ENCODE measurements at places on chromosomes 1 and 21.

- no peak for DNase-seq
These were observed 85.4 kb upstream of the CD53 start for GRCh38 chr1:110787328-110788071.

DNA sequence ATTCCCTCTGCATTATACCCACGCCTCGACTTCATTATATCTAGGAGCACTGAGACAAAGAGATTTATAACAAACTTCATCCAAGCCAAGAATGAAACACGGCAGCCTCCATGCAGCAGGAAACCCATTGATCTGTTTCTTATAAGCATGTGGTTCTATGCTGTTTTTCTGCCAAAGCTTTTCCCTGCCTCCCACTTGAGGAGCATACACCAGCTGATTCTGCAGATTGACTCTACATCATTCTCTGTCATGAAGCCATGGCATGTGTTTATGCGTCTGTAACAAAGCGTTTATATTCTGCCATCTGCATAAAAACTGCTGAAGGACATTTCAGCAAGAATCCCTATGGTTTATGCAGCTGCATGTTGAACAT is 102.0 kb downstream of the CYYR1 start:
- DNase-seq, result no peak

DNA sequence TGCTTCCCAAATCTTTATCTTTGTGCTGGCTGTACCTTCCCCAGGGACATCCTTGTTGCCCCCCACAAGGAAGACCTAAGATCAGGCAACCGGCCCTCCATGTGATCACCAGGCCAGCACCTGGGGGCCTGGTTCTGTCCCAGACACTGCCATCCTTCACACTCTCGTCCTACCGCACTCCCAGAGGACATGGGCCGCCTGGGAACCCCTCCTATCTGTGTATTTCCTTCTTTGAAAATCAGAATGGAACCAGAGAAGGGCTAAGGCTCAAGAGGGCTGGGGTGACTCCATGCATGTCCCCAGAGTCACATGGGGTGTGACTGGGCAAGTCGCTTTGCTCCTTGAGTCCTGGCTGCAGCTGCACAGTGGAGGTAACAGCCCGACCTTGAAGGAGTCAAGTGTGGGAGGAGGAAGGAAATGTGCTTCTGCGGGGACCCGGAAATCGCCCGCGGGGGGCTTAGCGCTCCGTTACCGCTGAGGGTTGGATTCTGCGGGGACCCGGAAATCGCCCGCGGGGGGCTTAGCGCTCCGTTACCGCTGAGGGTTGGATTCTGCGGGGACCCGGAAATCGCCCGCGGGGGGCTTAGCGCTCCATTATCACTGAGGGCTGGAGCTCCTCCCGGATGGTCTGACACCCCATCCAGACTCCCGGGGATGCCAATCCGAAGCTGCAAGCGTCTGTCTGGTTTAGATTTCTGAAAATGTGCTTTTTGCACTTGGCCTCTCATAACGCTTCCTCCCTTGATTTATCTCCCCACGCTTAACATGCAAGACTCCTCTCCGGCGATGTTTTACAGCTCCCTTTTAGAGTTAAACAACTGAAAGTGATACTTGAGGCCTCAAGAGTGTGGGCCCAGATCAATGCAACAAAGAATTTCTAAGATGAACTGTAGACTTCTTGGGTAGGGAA is 278.9 kb downstream of the NPHP4 start:
- DNase-seq, result no peak

GRCh38 chr1:206456577-206457370 is 13.5 kb upstream of the IKBKE start:
- DNase-seq, result no peak

GRCh38 chr1:77589231-77589630 is 93.2 kb downstream of the ZZZ3 start:
- DNase-seq, result no peak

DNA sequence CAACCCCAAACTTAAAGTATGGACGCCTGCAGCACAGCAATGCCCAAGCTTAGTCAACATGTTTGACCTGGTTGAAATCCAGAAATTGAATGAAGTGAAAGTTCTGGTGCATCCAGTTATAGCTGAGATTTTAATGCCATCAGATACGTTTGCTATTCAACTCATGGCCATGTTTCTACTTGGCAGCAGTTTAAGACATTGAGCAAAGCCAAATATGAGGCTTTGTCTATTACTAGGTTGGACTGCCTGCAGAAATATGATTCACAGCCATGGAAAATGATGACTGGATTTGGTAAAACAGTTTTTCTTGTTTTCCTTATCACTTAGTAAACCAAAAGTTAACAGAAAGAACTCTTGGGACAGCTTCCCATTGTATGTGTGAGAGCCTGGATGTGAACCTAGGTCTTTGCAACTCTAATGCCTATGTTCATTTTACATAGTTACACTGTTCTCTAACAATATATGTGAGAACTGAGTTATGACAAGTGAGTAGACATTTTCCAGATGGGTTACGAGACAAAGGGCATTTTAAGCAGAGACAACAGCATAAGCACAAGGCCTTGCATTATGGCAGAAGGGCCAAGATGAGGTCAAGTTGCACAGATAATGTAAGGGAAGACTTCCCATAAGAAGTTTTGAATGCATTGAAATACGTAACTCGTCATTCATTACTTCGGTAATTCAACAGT is 32.4 kb upstream of the MYSM1 start:
- peak; percentile 93 for DNase-seq

- peak; percentile 81 for DNase-seq
These were observed 92.6 kb downstream of the ST3GAL3 start for GRCh38 chr1:43799656-43800635.

DNA sequence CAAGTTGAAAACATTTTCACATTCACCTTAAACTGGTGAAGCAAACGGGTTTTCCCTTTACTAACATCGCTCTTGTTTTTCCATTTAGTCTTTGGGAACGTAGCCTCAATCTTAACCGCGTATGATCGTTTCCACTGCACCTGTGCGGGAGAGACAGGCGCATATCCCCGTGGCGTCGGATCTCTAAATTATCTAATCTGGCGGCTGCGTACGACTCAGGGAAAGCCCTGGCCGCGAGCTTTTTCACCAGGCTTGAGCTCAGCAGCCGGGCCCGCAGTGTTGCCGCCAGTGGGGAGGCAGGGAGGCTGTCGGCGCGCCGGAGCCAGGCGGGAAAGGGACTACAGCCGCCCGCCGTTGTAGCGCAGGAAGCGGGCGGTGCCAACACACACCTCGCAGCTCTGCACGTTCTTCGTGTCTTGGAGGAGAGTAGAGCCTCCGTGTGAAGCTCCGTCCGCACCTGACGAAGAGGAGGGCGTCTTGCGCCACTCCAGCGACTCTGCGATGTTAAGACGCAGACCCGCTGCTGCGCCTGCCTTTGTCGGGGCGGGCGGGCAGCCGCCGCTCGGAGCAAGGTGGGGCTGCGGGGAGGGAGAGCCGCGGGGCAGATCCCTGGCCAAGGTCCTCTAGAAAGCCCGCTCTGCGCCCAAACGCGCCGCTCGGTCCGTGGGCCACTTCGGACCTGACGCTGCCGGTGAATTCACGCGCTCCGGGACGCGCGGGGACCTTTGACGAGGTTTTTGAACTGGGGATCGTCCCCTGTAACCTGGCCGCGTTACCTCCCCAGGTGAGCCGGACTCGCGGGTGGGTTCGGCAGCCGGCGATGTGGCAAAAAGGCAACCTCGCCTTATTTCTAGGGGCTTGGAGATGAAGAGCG is 18.5 kb upstream of the TBX15 start:
- no peak for DNase-seq

- DNase-seq, result no peak
These were observed 9.1 kb upstream of the SPRR4 start for GRCh38 chr1:152961226-152961891.

DNA sequence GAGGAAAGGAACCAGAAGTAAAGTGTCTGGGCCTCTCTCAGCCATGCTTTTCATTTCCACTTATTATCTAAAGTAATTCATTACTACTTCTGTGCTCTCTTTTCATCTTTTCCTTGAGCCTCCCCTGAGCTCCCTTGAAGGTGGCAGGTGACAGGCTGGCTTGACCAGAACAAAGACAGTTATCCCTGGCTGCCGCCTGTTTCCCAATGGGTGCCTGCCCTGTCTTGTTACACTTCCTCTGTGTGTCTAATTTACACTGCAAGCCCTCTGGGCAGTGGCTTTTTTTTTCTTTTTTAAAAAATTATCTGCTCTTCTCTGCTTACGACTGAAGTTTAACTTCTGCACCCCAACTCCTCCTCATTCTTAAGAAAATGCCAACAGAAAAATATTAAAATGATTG is 113.4 kb downstream of the NGF start:
- DNase-seq, result no peak

DNA sequence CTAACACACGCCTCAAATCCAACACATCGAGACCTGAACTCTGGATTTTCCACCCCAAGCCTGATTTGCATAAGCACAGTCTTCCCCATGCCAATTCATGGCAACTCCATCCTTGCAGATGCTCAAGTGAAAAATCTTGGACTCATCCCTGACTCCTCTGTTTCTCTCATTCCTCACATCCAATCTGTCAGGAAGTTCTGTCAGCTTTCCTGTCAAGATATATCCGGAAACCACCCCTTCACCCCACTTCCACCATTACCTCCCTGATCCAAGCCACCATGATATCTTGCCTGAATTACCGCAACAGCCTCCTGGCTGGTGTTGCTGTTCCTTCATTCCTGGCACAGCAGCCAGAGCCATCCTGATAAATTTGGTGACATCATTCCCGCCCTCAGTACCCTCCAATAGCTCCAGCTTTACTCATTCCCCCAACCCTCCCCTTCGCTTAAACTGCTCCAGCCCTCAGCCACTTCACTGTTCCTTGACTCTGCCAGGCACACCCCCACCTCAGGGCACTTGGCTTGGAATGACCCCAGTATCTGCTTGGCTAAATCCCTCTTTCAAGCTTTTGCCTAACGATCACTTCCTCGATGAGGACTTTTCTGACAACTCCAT is 17.4 kb downstream of the TCEA3 start:
- DNase-seq, result no peak

DNA sequence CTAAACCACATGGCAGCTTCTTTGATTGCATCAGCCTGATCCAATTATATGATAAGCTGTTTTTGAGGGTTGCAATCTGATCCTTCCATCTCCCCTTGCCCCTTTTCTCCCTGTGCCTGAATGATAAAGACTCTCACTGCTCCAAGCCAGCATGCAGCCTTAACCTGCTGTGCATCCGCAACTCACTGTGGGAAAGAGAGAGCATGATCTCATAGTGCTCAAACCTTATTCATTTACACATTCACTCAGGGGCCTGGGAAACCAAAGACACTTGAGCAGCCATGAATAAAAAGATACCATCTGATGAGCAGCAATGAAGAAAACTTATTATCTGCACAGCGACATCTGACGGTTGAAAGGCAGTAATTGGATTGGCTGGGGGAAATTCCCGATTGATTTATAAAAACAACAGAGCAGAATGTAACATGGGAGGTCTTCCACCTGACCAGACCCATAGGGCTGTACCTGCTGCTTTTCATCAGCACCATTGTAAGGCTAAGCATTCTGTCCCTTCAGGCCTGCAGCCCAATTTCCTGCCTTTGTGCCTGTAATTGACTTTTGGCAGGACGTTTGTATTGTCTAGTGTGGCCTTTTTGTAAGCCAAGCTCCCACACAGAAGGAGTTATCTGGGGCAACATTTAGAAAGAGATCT is 62.5 kb downstream of the KIAA0040 start:
- no peak for DNase-seq

DNA sequence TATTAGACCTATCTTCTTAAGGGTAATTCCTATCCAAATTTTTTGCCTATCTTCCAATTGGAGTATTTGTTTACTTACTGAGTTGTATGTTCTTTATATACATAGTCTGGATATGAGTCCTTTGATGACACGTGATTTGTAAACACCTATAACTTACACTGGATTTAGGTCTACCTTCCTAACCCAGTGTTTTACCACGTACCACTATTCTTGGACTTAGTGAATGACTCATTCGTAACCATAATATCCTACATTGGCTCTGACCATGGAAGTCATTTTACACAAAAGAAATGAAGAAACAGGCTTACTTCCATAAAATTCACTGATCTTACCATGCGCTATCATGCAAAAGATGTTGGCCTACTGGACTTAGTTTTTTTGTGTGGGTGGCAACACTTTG is 23.9 kb upstream of the ZZZ3 start:
- DNase-seq, result no peak

GRCh38 chr1:245742896-245743295 is 588.1 kb downstream of the KIF26B start:
- DNase-seq, result peak; percentile 39

- no peak for DNase-seq
These were observed 142.4 kb downstream of the AK5 start for GRCh38 chr1:77424236-77424635.

- DNase-seq, result no peak
These were observed 8.4 kb upstream of the NPHP4 start for GRCh38 chr1:6000444-6001288.

- no peak for DNase-seq
These were observed 389.9 kb downstream of the PLPP3 start for GRCh38 chr1:56189454-56189853.

DNA sequence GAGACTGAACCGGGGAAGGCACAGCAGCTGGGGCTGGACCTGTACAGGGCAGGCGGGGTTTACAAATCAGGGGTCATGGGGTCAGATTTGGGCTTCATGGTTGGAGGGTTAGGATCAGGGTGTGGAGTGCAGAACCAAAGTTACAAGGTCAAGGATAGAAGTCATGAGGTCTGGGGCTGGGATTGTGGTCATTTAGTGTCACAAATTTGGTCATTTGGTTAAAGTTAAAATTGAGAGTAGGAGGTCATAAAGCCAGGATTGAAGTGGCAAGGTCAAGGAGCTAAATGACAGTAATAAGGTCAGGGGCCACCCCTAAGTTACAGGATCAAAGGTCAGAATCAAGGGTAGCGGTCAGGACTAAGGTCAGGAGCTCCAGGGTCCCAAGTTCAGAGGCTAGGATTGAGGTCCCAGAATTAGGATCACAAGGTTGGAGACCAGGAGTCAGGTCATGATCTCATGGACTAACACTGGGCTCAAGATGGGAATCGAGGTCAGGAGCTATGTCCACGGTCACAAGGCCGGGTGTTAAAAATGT is 20.4 kb downstream of the SERINC2 start:
- no peak for DNase-seq

DNA sequence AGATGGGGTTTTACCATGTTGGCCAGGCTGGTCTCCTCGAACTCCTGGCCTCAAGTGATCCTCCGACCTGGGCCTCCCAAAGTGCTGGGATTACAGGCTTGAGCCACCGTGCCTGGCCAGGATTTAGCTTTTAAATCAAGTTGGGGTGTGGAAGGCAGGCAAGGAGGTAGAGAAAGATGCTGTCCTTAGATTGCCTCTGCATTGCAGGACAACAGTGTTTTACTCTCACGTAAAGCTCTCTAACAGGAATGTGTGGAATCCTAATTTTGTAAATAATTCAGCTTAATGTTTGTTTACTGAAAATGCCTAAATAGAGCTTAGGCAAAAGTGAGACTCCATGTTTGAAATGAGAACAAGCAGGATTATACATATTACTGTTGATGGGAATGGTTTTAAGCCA is 29.5 kb upstream of the TGFB2 start:
- no peak for DNase-seq

- DNase-seq, result no peak
These were observed 153.3 kb upstream of the ETS2 start for GRCh38 chr21:38652396-38652795.

All from stromal cell of bone marrow (primary cell).